ENCODE measurements at places on chromosomes 1 and 21. TPM values are rescaled to one million over a fixed set of nuclear protein-coding genes. Genes with fewer than 3 reads are reported as not detected.
A peak's percentile ranks its signal among the peaks of the same experiment; 100 is the strongest.

GRCh38 chr1:203638103-203638475, 11.5 kb downstream of the ATP2B4 start:
- peaks cover 76% of the 10 kb centered on the region for H3K36me3 ChIP-seq
- peak overlapping the region; percentile 49 for H3K27ac ChIP-seq
- no peak for DNase-seq
- no peak overlapping the region for H3K4me3 ChIP-seq
- peaks cover 62% of the 10 kb centered on the region for H3K4me1 ChIP-seq
- no peaks in the 10 kb centered on the region for H3K27me3 ChIP-seq

GRCh38 chr1:159800177-159800930, 1.8 kb upstream of the FCRL6 start:
- peaks cover 16% of the 10 kb centered on the region for H3K4me1 ChIP-seq
- H3K36me3 ChIP-seq, result no peaks in the 10 kb centered on the region

GRCh38 chr1:115457289-115457688, 119.2 kb upstream of the NGF start:
- no peaks in the 10 kb centered on the region for H3K36me3 ChIP-seq
- H3K4me3 ChIP-seq, result no peak overlapping the region
- peaks cover 6% of the 10 kb centered on the region for H3K27me3 ChIP-seq

GRCh38 chr1:9184749-9185148, 49.8 kb upstream of the H6PD start:
- peaks cover 6% of the 10 kb centered on the region for H3K36me3 ChIP-seq
- H3K4me1 ChIP-seq, result peaks cover 25% of the 10 kb centered on the region
- peaks cover 7% of the 10 kb centered on the region for H3K27me3 ChIP-seq
- no peak overlapping the region for H3K4me3 ChIP-seq
- no peak for DNase-seq

GRCh38 chr1:44261171-44261817, 48.0 kb downstream of the DMAP1 start:
- no peaks in the 10 kb centered on the region for H3K36me3 ChIP-seq
- no peaks in the 10 kb centered on the region for H3K27me3 ChIP-seq
- DNase-seq, result no peak
- no peak overlapping the region for H3K4me3 ChIP-seq

- peaks cover 8% of the 10 kb centered on the region for H3K4me1 ChIP-seq
- H3K27ac ChIP-seq, result no peak overlapping the region
- H3K27me3 ChIP-seq, result no peaks in the 10 kb centered on the region
- H3K4me3 ChIP-seq, result no peak overlapping the region
- DNase-seq, result no peak
Observed at GRCh38 chr1:10529091-10529490, 54.3 kb downstream of the PEX14 start.

GRCh38 chr1:153261281-153262069, 2.0 kb downstream of the LORICRIN start:
- DNase-seq, result no peak
- H3K27me3 ChIP-seq, result peaks cover 67% of the 10 kb centered on the region
- peak overlapping the region; percentile 6 for H3K4me3 ChIP-seq
- peaks cover 22% of the 10 kb centered on the region for H3K4me1 ChIP-seq
- no peak overlapping the region for H3K27ac ChIP-seq
- H3K36me3 ChIP-seq, result no peaks in the 10 kb centered on the region

DNA sequence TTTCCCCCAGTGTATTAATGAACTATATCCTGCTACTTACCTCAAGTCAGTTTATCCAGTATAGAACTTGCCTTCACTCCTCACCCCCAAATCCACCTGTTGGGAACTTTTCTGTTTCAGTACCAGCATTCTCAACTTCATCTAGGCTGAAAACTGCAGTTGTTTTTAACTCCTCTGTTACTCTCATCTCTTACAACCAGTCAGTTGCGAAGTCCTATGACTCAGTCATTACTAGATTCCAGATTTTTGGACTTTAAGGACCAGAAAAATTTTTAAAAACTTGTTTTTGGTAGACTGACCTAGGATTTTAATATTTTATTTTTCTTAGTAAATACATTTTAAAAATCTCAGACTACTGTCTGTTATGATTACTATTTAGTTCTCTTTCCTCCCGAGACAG, 8.1 kb downstream of the GNAI3 start:
- H3K36me3 ChIP-seq, result peaks cover 29% of the 10 kb centered on the region
- peaks cover 42% of the 10 kb centered on the region for H3K4me1 ChIP-seq
- H3K27ac ChIP-seq, result no peak overlapping the region
- no peaks in the 10 kb centered on the region for H3K27me3 ChIP-seq

DNA sequence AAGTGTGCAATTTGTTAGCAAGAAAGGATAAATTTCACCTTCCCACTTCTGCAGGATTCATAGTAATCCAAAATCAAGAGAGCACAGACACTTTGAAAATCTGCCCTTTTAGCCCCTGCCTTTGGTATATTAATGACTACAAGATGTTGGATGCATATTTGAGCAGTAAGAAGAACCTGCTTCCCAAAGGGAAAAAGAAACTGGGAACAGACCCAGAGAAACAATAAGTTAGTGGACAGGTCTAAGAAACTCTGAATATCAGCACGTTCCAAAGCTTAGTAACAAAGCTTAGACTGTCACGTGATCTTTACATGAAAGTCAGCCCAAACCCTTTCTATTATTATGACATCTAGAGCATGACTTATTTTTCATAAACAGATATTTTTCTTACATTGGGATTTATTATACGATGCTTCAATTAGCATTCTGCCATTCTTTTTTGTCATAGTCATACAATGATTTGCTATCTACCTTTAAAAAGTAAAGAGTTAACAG, 390.9 kb upstream of the ADGRL2 start:
- H3K4me1 ChIP-seq, result no peaks in the 10 kb centered on the region
- H3K4me3 ChIP-seq, result no peak overlapping the region
- no peaks in the 10 kb centered on the region for H3K36me3 ChIP-seq
- H3K27ac ChIP-seq, result no peak overlapping the region

- H3K27me3 ChIP-seq, result no peaks in the 10 kb centered on the region
- H3K4me1 ChIP-seq, result peaks cover 14% of the 10 kb centered on the region
- no peak overlapping the region for H3K4me3 ChIP-seq
- no peak for DNase-seq
Observed at GRCh38 chr21:18155508-18156193, 89.0 kb upstream of the CHODL start.

The HENMT1 gene
- total RNA-seq, result 27.3 TPM

The PRMT6 gene
- total RNA-seq, result 11.8 TPM

The S100A7 gene
- total RNA-seq, result not detected

The DYRK3 gene
- total RNA-seq, result 8.8 TPM
